Stimulated activated CD4-positive, alpha-beta T cell treated with anti-CD3 and anti-CD28 coated beads, TNF-alpha, amount 100 ng/mL, for 48 hours (primary cell): ENCODE measurements at places on chromosomes 16 and 17.

GRCh38 chr17:81002409-81003361, 11.0 kb downstream of the CHMP6 start:
- DNase-seq, result no peak

GRCh38 chr17:39410279-39410678, 8.9 kb upstream of the FBXL20 start:
- DNase-seq, result no peak

GRCh38 chr17:21027031-21027430, 15.8 kb downstream of the USP22 start:
- no peak for DNase-seq

DNA sequence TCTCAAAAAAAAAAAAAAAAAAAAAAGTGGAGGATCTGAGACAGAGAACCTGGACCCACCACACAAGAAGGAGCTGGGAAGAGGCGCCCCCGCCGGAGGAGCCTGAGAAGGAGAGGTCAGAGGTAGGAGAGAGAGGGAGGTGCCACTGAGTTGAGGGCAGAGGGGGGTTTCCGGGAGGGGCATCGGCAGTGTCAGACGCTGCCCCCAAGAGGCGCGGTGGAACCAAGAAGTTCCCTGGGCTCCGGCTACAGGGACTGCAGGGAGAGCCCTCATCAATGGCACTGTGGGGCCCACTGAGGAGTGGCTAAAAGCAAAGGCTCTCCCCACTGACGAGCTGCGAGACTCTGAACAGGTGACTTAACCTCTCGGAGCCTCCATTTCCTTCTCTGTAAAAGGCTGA, 4.2 kb downstream of the CCDC42 start:
- DNase-seq, result no peak

- DNase-seq, result no peak
These were observed 32.4 kb downstream of the SMARCE1 start for GRCh38 chr17:40615068-40615840.

DNA sequence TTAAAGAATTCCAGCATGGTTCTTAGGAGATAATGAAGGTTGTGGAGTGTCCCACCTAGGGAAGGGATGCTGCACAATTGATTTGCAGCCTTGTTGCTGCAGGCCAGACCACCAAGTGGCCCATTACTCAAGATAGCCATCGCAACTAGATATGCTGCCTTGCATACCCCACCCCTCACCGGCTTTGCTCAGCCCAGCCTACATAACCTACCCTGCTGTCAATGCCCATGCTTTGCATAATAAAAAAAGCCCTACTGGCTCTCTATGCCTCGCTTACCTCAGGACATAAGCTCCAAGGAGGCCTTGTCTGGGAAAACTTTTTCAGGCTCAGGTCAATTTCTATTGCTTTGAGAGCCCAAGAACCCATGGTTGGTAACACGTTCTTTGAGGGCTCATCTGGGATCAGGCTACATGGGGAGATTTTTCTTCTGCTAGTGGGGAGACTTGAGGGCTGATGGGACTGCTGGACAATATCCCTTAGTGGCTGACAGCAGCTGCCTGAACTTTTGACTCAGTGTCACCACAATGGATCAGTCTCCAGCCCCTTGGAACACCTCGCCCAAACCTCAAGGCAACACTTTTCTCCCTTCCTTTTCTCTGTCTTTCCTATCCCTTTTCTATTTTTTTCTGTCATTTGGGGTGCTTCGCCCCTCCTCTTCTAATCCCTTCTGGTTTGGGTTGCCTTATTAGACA, 38.3 kb downstream of the SCPEP1 start:
- no peak for DNase-seq

GRCh38 chr16:89983536-89983935, 35.0 kb downstream of the DEF8 start:
- DNase-seq, result no peak

DNA sequence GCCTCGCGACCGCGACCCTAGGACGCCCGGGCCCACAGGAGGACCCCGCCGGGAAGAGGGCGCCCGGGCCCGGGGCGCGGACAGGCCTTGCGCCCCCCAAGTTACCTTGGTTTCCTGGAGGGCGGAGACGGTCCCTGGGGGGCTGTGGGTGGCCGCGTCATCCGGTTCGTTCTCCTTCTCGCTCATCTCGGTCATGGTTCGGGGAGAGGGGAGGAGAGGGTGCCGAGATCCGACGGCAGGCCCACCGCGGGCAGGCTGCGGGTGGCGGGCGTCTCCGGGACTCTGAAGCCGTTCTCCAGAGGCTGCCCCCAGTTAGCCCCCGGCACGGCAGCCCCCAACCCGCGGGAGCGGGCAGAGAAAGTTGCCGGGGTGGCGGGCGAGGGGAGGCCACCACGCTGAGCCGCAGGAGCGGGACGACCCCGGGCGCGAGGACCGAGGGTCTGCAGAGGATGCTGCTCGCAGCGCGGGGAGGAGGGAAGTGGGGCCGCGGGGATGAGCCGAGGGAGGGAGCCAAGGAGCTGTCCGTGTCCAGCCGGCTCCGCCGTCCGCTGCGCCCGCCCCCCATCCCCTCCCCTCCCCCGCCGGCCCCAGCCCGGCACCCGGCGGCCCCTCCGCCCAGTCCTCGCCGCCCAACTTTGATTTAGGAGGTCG, at the start of gene STAC2:
TSS of gene STAC2 (minus strand) at position 638 of the 651 bp plus-strand sequence. CDS start at position 195, 443 bp downstream.
- no peak for DNase-seq
